ENCODE measurements at places on chromosomes 11 and 22. TPM values are rescaled to one million over a fixed set of nuclear protein-coding genes. Genes with fewer than 3 reads are reported as not detected.
A peak's percentile ranks its signal among the peaks of the same experiment; 100 is the strongest.

The GGT5 gene
- 21.8 TPM for total RNA-seq

The EHF gene
- 176 TPM for total RNA-seq

DNA sequence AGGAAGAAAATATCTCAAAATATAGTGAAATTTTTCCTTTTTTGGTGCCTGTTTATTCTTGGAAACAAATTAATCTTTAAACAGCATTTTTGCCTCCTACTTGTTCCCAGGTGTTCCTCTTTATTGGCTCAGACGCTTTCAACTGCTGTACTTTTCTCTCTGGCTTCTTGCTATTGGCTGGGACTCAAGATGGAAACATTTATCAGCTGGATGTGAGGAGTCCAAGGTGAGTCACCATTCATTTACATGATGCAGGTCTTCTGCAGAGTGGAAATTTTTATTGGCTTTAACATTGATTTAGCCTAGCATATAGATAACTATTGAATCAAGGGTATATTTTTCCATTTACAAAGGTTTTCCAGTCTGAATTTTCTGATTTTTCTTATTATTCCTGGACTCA, 34.4 kb upstream of the DNAJB13 start:
- DNase-seq = no peak

The SPTBN2 gene
- total RNA-seq = 18.2 TPM

DNA sequence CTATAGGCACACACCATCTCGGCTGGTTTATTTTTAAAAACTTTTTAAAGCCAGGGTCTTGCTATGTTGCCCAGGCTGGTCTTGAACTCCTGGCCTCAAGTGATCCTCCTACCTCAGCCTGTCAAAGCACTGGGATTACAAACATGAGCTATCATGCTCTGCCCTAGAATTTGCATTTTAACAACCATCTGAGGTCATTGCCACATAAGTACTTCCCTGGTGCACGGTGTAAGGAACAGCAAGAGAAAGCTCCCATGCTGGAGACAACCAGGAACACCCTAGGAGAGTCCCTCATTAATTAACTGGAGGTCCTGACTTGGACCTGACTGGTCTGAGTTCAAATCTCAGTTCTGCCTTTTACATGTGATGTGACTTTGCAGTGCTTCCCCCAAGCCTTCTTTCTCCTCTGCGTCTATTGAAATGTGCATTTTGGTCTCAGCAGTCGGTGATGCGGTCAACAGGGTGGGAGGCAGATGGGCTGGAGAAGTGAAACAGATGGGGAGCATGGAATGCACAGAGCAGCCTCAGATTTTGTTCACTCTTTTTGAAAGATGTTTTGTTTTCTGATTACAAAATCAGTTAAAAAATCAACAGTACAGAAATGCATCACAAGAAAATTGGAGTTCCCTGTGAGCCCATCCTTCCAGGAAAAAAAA, 146.5 kb downstream of the MYO18B start:
- no peak for DNase-seq

DNA sequence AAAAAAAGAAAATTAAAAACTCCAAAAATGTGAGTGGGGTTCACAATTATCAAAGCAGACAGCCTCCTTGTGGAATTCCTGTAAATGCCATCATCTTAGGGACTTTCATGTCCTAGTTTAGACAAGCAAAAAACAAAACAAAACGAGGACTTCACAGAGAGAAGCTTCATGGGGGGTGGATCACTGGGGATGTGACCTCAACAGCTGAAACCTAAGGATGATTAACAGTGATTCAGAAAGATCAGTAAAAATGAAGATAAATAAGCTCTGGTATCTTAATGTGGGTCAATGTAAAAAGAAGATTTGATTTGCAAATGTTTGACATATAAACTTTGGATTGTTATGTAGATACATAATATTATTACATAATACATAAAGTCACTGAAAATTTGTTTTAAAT, 8.1 kb upstream of the OR10W1 start:
- no peak for DNase-seq

- DNase-seq = peak; percentile 68
Observed at GRCh38 chr22:30572840-30573593, 1.4 kb downstream of the GAL3ST1 start.

DNA sequence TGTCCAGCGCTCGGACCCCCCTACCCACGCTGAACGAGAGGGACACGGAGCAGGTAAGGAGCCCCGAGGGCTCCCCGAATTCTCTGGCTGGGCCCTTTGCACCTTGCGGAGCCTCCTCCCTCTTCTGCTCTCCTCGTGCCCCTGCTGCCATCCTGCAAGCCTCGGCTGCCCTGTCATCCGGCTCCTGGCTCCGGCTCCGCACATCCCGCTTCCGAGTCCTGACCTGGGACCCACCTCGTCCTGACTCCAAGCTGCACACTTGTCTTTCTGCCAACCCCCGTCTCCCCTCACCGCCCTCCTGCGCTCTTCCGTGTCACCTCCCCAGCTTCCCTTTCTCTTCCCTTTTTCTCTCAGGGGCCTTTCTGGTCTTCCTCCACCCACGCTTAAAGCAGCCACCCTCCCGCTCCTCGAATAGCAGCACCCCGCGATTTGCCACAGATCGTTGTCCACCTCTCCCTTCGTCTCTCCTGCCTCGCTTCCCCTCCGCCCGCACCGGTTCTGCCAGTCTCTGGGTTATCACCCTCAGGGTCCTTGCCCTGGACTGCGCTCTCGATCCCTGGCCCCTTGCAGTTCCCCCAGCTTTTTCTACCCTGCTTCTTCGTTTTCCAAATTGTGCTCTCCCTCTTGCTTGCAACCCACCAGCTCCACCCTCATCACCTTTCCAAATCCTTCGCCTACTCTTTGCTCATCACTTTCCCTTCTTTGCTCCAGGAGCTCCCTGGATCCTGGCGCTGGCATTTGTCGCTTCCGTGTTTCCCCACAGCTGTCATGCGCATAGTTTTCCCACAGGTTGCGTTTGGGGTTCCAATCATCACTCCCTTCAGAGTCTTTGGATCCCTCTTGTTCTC, 822 bp downstream of the MARK2 start:
- no peak for DNase-seq

GRCh38 chr11:130115218-130115617, 44.4 kb upstream of the ST14 start:
- peak; percentile 40 for DNase-seq

DNA sequence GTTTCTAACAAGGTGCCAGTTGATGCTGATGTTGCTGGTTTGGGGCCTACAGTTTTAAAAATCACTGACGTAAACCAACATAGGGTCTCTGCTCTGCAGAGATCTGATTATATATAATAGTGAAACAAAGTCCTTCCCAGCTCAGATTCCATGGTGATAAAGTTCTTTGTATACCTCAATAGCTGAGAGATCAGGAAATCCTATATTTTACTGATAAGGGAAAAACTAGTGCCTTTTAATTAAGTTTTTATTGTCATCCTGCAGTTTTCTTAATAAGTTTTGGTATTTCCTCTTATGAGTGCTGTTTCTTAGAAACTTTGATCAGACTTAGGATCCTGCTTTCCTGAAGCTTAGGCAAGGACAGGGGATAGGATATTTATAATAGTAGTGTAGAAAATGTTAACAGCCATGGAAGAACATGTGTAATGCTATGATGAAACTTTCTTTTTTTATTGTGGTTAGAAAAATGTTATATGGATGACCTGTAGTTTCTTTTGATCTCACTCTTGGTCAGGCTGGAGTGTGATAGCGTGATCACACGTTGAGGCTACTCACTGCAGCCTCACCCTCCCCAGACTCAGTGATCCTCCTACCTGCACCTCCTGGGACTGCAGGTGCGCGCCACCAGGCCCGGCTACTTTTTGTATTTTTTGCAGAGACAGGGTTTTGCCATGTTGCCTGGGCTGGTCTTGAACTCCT, 14.1 kb downstream of the CAPRIN1 start:
- DNase-seq = no peak

GRCh38 chr22:43753688-43754087, 58.4 kb downstream of the EFCAB6 start:
- DNase-seq = no peak

DNA sequence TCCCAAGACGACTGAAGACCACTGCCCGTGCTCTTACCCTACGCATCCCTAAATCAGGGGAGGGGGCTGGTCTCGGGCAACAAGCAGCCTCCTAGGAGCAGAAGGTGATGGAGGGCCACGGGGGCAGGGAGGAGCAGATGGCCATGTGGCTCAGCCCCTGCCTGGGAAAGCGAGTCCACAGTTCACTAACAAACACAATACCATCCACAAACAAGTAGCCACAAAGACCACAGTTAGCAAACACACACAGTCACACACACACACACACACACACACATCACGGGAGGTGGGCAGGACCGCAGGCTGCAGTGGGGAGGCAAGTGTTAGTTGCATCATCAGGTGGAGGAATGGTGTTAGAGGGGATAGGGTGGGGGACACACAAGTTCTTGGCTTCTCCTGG, 13.2 kb upstream of the FXYD2 start:
- no peak for DNase-seq

The SMC1B gene
- not detected for total RNA-seq

DNA sequence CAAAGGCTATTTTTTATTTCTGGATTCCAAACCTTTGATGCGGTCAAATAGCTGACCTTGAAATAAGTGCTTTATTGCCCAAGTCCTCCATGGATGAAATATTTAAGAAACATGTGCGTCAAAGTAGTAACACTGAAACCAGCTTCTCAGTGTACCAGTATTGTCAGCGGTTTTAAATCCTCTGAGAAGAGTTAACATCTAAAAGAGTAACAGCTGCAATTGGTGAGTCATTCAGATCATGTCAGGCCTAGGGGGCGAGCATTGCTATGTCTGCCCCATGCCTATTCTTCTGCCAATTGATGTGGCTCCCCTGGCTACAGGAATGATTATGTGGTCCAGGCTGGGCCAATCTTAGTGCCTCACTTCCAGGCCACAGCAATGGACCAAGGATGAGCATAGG, 263.3 kb upstream of the SORL1-AS1 start:
- DNase-seq = no peak

DNA sequence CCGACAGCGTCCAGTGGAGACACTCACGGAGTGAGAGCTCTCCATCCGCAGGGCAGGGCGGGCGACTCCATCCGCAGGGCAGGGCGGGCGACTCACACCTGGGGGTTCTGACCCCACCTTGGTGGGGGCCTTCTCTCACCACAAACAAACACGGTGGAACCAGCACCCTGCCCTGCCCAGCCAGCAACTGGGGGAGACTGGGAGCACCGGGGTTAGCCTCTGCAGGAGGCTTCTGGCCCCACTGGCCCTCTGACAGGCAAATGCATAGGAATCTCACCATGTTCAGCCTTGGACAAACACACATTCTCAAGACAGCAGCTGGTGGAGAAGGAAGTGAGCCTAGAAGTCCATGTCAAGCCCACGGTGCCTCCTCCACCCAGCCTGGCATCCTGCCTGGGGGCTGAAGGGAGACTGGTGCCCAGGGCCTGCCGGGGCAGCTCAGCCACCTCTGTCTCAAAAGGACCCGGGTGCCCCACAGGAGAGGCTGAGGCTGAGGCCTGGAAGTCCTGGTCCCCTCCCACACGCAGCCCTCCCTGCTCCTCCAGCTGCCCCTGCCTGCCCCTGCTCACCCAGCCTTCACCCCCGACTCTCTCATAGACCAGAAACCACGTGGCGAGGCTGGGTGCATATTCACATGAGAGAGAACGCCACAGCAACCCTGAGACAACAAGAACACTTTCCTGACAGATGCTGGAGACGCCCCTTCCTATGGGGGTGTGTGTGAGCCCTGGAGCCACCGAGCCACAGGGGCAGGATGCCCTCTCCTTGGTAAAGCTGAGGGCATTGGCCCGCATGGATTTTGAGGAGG, 98.4 kb upstream of the B3GAT1 start:
- DNase-seq = no peak

- no peak for DNase-seq
Observed at GRCh38 chr11:134390706-134391569, 21.1 kb downstream of the B3GAT1 start.

DNA sequence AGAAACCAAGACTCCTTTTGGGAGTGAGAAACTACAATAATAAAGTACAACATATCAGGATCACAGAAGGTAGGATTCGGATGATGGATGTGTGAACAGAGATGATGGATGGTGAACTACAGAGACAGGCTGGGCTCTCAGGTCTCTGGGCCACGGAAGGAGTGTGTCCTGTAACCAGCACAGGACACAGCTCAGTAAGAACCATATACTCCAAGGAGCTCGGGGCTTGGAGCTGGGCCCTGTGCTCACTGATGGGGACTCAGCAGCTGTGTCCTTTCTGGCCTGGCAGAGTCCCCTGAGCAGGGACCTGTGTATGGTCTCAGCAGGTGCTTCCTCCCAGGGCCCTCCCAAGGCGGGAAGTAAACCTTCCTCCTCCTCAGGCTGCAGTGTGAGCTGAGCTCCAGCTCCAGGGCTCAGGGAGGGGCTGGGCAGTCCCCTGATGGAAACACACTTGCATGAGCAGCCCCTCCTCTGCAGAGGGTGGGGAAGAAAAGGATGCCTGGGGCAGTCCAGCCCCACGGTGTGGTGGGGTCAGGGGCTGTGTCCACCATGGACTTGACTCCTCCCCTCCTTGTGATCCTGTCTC, 39.8 kb upstream of the TOP3B start:
- no peak for DNase-seq

The CNTN5 gene
- 0.17 TPM for total RNA-seq

GRCh38 chr11:105829084-105829483, 193.0 kb downstream of the MSANTD4 start:
- DNase-seq = no peak
